ENCODE measurements at places on chromosomes 5 and 9. TPM values are rescaled to one million over a fixed set of nuclear protein-coding genes. Genes with fewer than 3 reads are reported as not detected.

DNA sequence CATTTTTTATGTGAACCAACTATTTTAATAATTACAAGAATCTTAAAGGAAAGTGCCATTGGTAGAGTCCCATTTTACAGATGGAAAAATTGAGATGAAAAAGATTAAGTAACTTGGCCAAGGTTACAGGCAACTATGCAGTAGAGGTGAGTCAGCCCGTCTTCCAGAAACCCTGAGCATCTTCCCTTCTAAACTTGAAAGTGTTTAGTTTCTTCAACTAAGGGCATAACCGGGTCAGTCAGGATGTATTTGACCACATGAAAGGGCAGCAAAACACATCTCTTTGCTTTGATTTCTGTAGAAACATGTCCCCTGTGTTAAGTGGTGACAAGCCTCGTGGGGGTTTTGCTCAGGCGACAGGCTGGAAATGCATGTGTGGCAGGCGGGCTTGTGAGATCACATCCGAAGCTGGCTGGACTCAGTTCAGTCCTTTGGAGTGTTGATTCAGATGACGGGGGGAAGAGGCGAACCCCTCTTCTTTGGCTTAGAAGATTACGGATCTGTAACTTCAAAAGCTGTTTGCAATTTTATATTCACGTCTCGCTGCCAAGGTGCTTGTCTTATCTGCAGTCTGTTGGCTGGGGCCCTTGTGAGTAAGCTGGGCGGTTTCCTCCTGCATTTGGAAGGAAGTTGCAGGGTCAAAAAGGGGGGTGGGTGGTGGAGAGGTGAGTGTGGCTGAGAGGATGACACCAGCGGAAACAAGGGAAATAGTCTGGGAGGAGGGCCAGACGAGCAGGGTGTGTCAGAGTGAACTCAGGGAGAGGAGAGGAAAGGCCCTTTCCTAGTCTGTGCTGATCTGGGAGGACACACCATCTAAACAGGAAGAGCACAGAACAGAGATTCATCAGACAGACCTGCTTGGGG lies 78.9 kb upstream of the RPS23 start:
- peaks cover 17% of the 10 kb centered on the region for H3K4me1 ChIP-seq
- H3K4me3 ChIP-seq = no peak overlapping the region
- no peaks in the 10 kb centered on the region for H3K27me3 ChIP-seq
- H3K27ac ChIP-seq = 0 out of 2 replicates have a peak overlapping the region, but pooled peaks have one; percentile 9
- no peaks in the 10 kb centered on the region for H3K36me3 ChIP-seq

- H3K36me3 ChIP-seq = no peaks in the 10 kb centered on the region
- peaks cover 17% of the 10 kb centered on the region for H3K4me1 ChIP-seq
- DNase-seq = peak; percentile 68
- H3K27me3 ChIP-seq = no peaks in the 10 kb centered on the region
- no peak overlapping the region for H3K27ac ChIP-seq
Measured at GRCh38 chr5:95668728-95669127, 14.1 kb downstream of the SPATA9 start.

GRCh38 chr5:95070453-95070852 lies 214.4 kb downstream of the MCTP1 start:
- H3K4me1 ChIP-seq = no peaks in the 10 kb centered on the region
- H3K27ac ChIP-seq = no peak overlapping the region
- H3K27me3 ChIP-seq = no peaks in the 10 kb centered on the region
- no peak overlapping the region for H3K4me3 ChIP-seq

DNA sequence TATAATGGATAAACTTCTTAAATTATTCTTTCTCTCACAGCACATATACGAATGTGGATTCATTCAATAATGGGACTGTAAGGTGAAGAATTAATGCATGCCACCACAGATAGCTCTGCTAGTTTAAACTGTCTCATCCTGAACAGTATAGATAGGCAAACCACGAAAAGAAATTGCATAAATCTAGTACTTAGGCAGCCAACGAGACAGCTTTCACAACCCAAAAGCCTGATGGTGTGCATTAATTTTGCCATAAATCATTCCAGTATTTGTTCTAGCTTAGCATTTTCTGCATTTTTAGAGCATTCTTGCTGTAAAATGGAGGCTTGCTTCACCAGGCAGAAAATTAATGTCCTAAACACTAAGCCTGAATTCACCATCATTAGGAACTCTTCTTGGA lies 834.2 kb upstream of the DMAC1 start:
- no peak overlapping the region for H3K4me3 ChIP-seq
- no peak overlapping the region for H3K27ac ChIP-seq

- H3K27me3 ChIP-seq = no peaks in the 10 kb centered on the region
- H3K27ac ChIP-seq = peak overlapping the region; percentile 29
- H3K4me1 ChIP-seq = peaks cover 31% of the 10 kb centered on the region
- no peak overlapping the region for H3K4me3 ChIP-seq
- no peaks in the 10 kb centered on the region for H3K36me3 ChIP-seq
- DNase-seq = no peak
Measured at GRCh38 chr9:129318121-129319075, 140.3 kb upstream of the IER5L start.

- H3K27ac ChIP-seq = no peak overlapping the region
- no peak for DNase-seq
- H3K4me1 ChIP-seq = no peaks in the 10 kb centered on the region
- no peak overlapping the region for H3K4me3 ChIP-seq
Measured at GRCh38 chr5:88404405-88404804, 135.8 kb upstream of the TMEM161B start.

DNA sequence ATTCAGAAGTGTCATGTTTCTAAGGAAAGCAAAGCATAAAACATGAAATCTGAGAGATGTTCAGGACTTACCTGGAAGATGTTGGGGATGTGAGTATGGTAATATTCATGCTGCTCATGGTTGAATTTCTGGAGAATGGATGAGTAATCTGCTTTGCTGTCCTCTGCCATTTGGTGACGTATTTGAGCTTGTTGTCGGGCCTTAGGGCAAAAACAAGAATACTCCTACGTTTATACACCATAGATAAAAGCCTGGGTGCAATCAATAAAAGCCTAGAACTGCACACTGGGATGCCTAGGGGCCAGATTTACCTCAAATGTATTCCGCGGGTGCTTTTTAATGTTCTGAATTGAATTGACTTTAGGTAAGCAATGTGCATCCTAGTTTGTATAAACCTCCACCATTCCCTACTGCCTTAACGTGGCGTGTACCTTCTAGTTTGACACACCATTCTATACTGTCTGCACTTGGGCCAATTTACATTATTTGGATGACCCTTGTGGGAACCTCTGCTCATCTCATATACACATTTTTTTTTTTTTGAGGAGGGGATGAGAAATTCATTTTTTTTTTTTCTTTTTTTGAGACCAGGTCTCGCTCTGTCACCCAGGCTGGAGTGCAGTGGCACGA lies 94.4 kb downstream of the USP20 start:
- DNase-seq = no peak
- H3K27me3 ChIP-seq = no peaks in the 10 kb centered on the region
- H3K4me3 ChIP-seq = no peak overlapping the region
- no peak overlapping the region for H3K27ac ChIP-seq

- no peak overlapping the region for H3K4me3 ChIP-seq
- peaks cover 14% of the 10 kb centered on the region for H3K4me1 ChIP-seq
- DNase-seq = peak; percentile 49
- no peaks in the 10 kb centered on the region for H3K36me3 ChIP-seq
Measured at GRCh38 chr9:89427621-89428221, 70.2 kb downstream of the SEMA4D start.

DNA sequence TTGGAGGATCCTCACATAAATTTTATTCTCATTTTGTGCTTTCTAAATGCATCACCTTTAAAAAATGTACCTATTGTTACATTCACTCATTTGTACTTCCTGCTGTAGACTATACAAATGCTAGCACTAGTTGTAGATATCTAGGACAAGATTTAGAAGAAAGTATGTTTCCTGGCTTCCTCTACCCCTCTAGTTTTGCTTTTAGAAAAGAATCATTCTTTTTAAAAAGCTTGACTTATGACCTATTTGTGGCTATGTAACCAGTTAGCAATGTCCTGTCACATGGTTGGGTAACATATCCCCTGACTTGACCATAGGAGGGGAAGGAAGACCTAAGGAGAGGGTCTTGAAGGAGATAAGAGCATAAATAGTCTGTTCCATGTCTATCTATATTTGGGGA lies 13.3 kb downstream of the CAMK4 start:
- no peaks in the 10 kb centered on the region for H3K36me3 ChIP-seq
- peaks cover 6% of the 10 kb centered on the region for H3K4me1 ChIP-seq
- H3K27ac ChIP-seq = no peak overlapping the region
- no peaks in the 10 kb centered on the region for H3K27me3 ChIP-seq
- DNase-seq = peak; percentile 19

DNA sequence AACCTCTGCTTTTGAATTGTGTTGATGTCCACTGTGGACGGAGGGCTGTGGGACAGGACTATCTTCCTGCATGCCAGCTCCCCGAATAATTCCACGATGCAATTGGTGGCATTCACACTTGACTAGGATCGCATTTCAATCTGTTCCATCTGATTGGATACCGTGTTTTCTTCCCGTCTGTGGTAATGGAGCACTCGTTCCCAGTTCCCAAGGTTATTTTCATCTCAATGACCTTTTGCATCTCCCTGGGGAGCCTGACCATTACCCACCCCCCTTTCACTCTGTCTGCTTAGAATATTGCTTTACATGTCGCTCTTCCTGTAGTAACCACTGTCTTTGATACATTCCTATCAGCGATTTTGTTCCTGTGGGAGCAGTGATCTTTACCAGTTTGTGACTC lies 402.2 kb upstream of the WWC1 start:
- H3K27ac ChIP-seq = no peak overlapping the region
- H3K4me1 ChIP-seq = no peaks in the 10 kb centered on the region
- H3K4me3 ChIP-seq = no peak overlapping the region
- DNase-seq = no peak

DNA sequence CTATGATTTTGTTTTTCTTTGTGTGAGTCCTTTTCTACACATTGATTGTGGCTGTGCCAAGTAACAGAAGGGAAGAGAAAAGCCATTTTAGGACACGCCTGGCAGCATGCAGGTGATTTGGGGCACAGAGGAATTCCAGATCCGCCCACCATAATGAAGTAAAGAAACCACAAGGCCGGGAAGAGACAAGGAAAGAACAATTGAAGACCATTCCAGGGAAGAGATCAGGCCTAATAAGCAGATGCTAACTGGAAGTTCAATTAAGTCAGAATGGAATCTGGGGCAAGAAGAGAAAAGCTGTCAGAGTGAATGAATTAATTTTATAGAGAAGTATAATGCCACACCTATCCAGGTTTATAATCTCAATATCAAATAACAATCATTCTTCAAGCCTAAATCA lies 110.2 kb upstream of the ISL1 start:
- DNase-seq = no peak
- H3K4me1 ChIP-seq = no peaks in the 10 kb centered on the region
- no peaks in the 10 kb centered on the region for H3K27me3 ChIP-seq
- no peak overlapping the region for H3K27ac ChIP-seq

GRCh38 chr9:109012009-109012875 lies 1.1 kb downstream of the CTNNAL1 start:
- peaks cover 13% of the 10 kb centered on the region for H3K4me1 ChIP-seq
- peak; percentile 94 for DNase-seq
- H3K36me3 ChIP-seq = no peaks in the 10 kb centered on the region

PSMB7 gene
- 340 TPM for polyA plus RNA-seq

FCN1 gene
- polyA plus RNA-seq = not detected

IRX1 gene
- not detected for polyA plus RNA-seq

CD274 gene
- polyA plus RNA-seq = 17.4 TPM

IL5 gene
- polyA plus RNA-seq = not detected

SHC3 gene
- polyA plus RNA-seq = 4.5 TPM

CDX1 gene
- polyA plus RNA-seq = 0.22 TPM

ROPN1L gene
- polyA plus RNA-seq = 0.50 TPM

PCDHA9 gene
- polyA plus RNA-seq = not detected

TTF1 gene
- 12.0 TPM for polyA plus RNA-seq
